ENCODE measurements at places on chromosomes 6 and 20. TPM values are rescaled to one million over a fixed set of nuclear protein-coding genes. Genes with fewer than 3 reads are reported as not detected.

Gene CCN5
- total RNA-seq, result 6.1 TPM

Gene RNF144B
- total RNA-seq, result 0.37 TPM

Gene LTB
- total RNA-seq, result not detected

Gene SLC35F1
- total RNA-seq, result not detected

Gene OPRM1
- total RNA-seq, result not detected
